ENCODE measurements at places on chromosomes 11 and 22.

- no peak for DNase-seq
Measured at GRCh38 chr11:116513278-116513823, 259.4 kb downstream of the BUD13 start.

GRCh38 chr11:45801723-45802315 lies 3.1 kb upstream of the SLC35C1 start:
- DNase-seq = no peak

DNA sequence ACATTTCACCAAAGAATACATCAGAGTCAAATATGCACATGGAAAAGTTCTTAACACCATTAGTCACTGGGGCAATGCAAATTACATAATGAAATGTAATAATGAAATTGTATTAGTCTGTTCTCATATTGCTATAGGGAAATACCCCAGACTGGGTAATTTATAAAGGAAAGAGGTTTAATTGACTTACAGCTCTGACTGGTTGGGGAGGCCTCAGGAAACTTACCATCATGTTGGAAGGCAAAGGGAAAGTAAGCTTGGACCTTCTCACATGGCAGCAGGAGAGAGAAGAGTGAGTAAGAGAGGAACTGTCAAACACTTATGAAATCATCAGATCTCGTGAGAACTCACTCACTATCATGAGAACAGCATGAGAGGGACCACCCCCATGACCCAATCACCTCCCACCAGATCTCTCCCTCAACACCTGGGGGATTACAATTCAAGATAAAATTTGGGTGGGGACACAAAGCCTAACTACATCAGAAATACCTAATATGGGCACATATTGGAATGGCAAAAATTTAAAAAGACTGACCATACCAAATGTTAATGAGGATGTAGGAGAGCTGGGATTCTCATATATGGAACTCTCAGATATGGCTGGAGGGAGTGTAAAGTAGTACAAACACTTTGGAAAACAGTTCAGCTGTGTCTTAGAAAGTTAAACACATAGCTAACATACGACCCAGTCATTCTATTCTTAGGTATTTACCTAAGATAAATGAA lies 65.1 kb upstream of the CD44 start:
- DNase-seq = no peak

- no peak for DNase-seq
Measured at GRCh38 chr22:16609548-16610261, 17.1 kb upstream of the CCT8L2 start.

GRCh38 chr11:76592025-76592914 lies 78.3 kb downstream of the LRRC32 start:
- DNase-seq = no peak

DNA sequence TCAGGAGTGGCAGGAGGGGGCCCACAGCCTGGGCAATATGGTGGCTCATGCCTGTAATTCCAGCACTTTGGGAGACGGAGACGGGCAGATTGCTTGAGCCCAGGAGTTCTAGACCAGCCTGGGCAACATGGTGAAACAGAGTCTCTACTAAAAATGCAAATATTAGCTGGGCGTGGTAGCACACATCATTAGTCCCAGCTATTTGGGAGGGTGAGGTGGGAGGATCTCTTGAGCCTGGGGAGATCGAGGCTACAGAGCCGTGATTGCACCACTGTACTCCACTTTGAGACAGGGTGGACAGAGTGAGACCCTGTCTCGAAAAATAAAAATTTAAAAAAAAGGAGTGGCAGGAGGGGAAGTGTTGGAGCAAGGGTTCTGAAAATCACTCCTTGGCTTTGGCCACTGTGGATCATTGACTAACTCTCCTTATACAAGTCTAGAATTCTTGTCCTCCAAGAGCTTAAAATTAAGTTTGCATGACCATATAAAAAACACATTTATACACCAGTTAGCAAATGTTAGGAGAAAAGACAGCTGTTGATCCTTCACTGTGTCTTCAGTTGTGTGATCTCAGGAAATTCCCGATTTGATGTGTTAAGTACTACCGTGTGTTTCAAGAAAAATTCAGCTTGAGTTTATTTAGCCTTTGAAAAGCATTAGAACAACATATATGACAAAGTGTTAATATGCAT lies 2.3 kb upstream of the WEE1 start:
- no peak for DNase-seq
